ENCODE measurements at places on chromosomes 2 and 18.

DNA sequence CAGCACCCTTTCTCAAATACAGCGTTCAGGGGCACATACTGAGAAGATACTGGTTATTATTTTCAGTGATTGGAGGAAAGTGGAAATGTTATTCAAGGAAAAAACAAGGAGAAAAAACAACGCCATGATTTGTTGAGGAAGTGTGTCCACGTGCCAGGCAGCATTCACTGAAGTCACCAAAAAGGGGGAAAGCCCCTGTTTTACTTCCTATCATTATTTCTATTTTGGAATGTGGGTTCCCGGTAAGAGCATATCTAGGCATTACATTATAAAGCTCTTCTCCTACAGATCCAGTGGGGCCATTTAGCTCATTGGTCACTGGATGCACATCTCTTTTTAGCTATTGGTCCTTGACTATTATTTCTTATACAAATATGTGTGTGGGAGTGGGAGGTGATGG, 518.7 kb downstream of the TXNL1 start:
- no peak for DNase-seq

DNA sequence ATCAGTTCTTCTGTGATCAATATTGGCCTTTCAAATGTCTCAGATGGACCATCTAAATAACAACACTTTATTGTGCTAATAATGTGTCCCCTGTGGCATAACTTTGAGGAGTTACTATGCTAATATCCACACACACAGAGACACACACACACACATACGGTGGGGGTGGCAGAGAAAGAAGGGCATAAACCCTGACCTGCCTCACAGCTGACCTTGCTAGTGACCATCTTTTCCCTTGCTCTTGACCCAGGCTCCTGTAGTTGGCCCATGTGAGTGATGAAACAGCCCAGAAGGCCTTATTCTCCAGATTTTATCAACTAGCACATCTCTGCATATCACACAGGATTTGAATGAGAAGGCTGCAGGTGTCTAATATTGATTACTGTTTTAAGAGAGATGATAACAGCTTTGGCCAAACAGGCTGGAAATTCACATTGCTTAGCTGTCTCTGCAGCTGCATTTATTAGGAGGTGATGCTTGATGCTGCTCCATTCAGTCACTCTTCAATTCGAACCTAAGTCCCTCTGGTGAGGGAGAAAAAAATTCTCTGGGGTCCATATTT, 176.4 kb downstream of the ACTR3 start:
- DNase-seq, result no peak

- peak; percentile 40 for DNase-seq
Observed at GRCh38 chr18:59837586-59837985, 62.2 kb upstream of the PMAIP1 start.

GRCh38 chr18:44828080-44828479, 147.4 kb downstream of the SETBP1 start:
- no peak for DNase-seq

DNA sequence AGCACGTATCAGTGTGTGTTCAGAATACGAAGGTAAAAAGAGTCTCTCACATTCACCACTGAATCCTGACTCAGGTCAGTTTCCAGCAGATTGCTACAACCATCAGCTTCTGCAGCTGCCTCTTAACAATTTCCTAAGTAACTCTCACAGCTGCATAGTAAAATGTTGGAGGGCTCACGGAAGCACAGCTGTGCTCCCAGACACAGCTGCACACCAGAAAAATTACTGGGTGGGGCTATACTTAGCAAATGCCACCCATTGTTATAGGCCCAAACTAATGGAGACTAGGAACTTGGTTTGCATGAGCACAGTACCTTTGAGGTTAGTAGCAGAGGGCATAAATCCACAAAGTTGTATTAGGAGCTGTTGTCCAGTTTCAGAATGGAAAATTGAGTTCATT, 153.9 kb upstream of the ERBB4 start:
- DNase-seq, result no peak

DNA sequence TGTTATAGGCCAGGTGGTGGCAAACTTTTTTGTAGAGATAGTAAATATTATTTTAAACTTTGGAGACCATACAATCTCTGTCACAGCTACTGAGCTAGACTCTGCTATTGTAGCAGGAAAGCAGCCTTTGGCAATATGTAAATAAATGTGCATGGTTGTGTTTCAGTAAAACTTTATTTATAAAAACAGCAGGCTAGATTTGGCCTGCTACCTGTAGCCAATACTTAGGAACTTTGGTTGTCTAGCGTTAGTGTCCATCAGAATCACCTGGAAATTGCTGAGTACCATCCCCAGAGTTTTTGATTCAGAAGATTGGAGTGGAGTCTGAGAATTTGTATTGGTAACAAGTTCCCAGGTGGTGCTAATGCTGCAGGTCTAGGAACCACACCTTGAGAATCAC, 23.8 kb upstream of the TNFRSF11A start:
- no peak for DNase-seq

- no peak for DNase-seq
Observed at GRCh38 chr18:5972298-5972697, 77.0 kb upstream of the TMEM200C start.

DNA sequence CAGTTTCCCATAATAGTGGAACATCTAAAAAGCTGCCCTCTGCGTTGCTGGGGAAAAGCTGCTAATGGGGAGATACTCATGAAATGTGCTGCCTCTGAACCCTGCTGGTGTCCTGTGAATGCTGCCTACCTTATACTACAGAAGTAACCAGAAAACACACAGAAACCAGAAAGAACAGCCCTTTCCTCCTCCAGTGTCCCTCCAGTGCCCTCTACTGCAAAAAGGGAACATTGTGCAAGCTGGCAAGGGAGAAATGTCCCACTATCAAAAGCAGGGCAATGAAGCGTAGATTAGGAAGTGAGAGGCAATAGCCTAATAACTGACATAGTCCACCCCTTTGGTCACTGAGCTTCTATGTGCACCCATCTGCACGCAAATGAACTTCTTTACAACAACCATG, 162.7 kb upstream of the ETAA1 start:
- no peak for DNase-seq

DNA sequence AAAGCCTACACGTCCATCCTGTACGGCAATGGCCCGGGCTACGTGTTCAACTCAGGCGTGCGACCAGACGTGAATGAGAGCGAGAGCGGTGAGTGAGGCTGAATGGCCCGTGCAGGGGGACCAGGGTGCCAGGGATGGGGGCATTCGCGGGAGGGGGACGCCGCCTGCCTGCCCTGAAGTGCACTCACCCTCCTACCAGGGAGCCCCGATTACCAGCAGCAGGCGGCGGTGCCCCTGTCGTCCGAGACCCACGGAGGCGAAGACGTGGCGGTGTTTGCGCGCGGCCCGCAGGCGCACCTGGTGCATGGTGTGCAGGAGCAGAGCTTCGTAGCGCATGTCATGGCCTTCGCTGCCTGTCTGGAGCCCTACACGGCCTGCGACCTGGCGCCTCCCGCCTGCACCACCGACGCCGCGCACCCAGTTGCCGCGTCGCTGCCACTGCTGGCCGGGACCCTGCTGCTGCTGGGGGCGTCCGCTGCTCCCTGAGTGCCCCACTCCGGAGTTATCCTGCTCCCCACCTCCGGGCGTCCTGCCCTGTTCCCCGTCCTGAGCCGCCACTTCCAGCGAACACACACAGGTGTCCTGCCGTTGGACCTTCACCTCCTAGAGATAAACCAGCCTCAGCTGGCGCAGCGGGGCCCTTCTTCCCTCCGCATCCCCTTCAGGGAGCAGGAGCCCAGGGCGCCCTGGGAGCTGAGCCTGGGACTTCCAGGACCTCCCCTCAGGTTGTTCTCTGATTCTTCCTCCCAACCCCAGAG, 2.9 kb downstream of the ALPI start:
- no peak for DNase-seq

GRCh38 chr2:163580757-163581156, 155.1 kb downstream of the FIGN start:
- DNase-seq, result no peak

GRCh38 chr18:3147935-3148554, 71.7 kb downstream of the MYOM1 start:
- DNase-seq, result no peak

- DNase-seq, result no peak
Observed at GRCh38 chr2:173607606-173608311, 253.1 kb downstream of the CDCA7 start.

DNA sequence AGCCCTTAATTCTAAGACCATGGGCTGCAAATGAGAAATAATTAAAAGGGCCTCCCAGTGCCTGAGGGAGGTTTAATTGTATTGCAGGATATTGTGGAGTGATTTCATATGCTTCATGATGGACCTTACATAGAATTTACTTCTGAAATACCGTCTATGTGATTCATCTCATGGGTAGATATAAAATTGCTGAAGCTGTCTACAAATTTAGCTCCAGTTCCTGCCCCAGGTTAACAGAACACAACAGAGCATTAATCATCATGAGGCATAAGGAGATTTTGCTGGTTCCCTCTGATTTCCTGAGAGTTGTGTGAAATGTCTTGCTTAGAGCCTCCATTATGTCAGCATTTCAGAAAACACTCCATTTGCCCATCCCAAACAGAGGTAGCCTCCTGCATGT, 770 bp downstream of the UPP2 start:
- no peak for DNase-seq

GRCh38 chr2:197210430-197210829, 100.2 kb downstream of the ANKRD44 start:
- no peak for DNase-seq

All from NCI-H510A (cell line).